Effector CD8-positive, alpha-beta T cell (primary cell): ENCODE measurements at places on chromosomes 16 and 17.

- DNase-seq, result no peak
These were observed 3.8 kb upstream of the SYT17 start for GRCh38 chr16:19164285-19164684.

DNA sequence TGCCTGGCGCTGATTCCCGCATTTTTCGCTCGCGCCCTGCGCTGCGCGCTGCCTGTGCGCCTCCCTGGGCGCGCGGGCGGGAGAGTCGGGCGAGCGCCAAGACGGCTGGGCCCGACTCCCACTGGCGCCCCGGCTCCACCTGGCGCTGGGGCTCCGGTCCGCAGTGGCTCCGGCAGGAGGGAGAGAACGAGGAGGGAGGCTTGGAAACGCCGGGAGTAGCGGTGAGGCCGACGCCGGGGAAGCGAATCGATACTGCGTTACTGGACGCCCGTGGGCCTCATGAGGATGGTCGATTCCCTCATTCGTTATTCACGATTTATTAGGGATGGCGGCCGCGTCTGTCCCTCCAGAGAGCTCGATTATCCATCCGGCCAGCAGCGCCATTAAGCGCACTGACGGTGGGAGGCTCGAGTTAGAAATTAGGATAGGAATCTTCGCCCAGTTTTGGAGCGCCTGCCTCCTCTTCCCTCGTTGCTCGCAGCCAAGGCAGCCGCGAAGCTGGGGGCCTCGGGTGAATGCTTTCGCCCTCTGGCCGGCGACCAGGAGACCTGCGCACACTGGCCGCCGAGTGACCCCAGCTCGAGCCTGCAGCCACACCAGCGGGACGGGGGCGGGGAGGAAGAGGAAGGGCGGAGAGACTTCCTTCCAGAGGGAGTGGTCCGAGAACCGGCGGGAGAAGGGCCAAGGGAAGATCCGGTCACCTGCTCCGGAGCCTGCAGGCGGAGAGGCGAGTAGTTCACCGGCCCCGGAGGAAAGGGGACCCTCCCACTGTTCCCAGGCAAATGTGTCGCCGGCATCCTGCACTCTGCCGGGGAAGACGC, 1.3 kb upstream of the PCGF2 start:
- DNase-seq, result no peak

DNA sequence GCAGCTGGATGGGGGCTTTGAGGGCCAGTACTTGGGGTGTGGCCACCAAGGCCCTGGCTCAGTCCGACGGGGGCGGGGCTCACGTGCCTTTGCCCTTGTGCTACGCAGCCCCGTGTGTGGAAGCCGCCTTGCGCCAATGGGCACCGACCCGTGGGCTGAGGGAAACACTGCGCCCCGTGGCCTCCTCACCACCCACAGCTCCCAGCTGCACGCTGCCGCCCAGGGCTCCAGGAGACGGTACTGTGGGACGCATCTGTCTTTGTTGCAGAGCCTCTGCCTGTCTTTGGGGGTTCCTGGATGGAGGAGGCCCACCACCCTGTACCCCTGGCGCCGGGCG, 7.6 kb downstream of the CDH15 start:
- DNase-seq, result no peak

- peak; percentile 23 for DNase-seq
These were observed 674 bp downstream of the ZNF821 start for GRCh38 chr16:71883168-71883848.

- no peak for DNase-seq
These were observed 42.2 kb downstream of the ABAT start for GRCh38 chr16:8716592-8716991.

- DNase-seq, result no peak
These were observed 9.3 kb downstream of the SAP30BP start for GRCh38 chr17:75676461-75676860.

DNA sequence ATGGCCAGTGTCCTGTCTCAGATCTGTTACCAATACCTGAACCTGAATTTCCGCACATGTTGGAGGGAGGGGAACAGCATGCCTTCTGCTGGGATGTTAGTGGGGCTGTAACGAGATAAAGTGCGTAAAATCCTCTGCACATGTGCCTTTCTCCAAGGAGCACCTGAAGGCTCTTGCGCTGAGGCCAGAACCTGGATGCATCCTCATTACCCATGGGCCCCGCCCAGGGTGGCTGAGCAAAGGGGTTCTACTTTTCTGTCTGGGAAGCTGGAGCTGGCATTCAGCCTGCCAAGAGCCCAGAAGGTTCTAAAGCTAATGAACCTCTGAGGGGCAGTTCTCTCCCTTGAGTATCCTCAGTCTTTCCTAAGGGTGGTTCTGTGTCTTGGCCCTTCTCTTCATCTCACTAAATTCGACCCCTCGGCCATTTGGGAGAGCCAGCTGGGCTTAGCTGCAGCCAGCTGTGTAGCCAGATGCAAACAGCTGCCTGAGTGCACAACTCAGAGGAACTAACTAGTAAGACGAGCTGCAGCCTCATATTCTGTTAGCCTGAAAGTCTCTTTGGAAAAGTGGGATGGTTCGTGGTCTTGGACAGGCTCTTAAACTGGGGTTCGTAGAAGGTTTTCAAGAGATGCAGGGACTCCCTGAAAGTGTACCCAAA, 2.5 kb downstream of the ITGA3 start:
- no peak for DNase-seq

DNA sequence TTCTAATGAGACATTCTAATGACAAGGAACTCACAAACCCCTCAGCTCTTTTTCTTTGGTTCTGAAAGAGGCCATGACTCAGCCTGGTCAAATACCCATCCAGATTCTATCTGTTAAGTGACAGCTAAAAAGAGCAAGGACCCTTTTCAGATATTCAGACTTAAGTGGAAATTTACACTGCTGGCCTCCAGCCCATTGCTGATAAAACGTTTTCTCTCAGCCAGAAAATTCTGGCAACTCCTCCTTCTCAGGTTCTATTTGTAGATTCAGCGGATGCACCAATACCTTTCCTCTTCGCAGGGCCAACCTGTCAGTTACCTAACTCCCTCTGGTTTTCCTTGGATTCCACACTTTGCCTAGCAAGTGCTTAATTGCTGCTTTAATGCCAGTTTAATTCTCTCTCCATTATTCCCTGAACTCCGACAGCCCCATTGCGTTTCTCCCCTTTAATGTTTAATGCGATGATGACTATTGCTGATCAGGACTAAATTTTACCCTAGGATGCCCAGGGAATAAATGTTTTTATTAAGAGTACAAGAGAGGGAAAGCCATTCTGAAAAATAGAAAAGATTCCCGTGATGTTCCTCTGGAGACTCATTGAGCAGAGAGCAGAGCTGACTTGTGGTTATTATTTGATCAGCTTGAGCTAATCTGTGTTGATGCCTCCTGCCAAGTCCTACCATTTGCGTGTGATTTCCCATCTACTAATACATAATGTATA, 35.9 kb upstream of the TOM1L1 start:
- DNase-seq, result no peak

- DNase-seq, result no peak
These were observed 38.9 kb upstream of the GHDC start for GRCh38 chr17:42233156-42233555.

DNA sequence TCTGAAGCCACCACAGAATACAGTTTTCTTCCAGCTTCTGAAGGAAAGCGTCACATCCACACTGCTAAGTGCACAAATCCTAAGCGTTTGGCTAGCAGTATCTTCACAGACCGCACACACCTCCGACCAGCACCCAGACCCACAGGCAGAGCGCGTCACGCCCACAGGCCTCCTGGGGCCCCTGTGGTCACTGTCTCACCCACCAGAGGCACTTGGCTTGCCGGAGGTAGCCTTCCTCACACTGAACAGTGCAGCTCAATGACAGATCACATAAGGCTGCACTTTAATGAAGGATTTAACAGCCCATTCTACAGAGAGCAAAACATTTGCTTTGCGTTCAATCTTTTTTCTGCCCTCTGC, 21.2 kb downstream of the SPHK1 start:
- no peak for DNase-seq
